Heart left ventricle (tissue), 16 donors: ENCODE measurements at places on chromosomes 1 and 21. TPM values are rescaled to one million over a fixed set of nuclear protein-coding genes. Genes with fewer than 3 reads are reported as not detected.

The PRRX1 gene
- polyA plus RNA-seq = 27.7 TPM

The TIE1 gene
- polyA plus RNA-seq = 25.1 TPM

The OR2T8 gene
- polyA plus RNA-seq = not detected

The EDN2 gene
- polyA plus RNA-seq = 2.6 TPM

The ADAMTS5 gene
- 2.7 TPM for polyA plus RNA-seq

The CAMSAP2 gene
- polyA plus RNA-seq = 16.9 TPM

DNA sequence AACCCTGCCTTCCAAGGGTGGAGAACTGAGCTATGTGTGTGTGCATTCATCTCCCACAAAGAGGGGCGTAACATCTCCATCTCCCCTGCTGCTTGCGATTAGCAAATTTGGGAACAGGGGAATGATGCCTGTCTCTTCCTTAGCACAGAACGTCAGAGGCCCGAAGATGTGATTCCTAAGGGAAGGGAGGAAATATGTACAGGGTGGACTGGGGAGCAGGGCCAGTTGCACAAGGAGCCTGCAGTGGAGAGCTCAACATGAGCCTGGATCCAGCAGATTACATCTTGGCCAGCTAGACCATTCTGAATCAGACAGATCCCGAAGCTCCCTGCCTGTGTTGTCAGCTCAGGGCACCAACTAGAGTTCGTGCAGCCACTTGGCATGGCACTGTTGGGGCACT lies 118.1 kb downstream of the NGF start:
- peak overlapping the region; percentile 48 for H3K27ac ChIP-seq
- no peak overlapping the region for H3K4me3 ChIP-seq
- H3K4me1 ChIP-seq = peaks cover 19% of the 10 kb centered on the region
- no peaks in the 10 kb centered on the region for H3K27me3 ChIP-seq

DNA sequence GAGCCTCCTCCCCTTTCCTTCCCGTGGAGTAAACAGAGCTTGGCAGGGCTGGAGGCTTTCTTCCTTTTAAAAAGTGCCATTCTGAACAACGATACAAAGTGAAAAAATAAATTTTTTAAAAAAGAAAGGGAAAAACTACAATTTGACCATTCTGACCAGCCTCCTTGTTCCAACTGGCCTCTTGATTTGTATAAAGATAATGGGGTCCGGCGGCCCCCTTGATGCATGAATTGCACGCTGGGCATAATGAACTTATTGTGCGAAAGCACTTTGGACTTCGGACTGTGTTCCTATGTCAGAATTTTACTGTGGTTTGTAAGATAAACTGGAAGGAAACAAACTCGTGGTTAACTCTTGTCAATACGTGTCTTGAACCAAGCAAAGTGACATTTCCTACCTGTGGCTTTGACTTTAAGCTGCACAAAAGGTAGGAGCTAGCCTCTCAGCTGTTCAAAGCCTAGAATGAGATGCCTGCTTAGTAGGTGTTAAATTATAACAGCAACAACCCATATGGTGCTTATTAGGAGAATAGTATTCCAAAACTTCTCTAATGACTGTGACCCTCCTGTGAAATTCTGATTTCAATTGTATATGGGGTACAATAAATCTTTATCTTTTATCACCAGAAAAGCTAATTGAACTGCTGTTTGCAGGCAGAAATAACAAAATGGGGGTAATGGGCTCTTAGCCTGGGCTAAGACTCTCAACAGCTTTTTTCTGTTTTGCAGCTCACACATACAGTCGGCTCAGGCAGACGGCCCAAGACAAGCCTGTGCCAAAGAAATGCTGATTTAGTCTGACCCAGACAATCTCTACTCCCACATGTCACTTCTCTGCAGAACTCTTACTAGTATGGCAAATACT lies 9.3 kb downstream of the IRF2BP2 start:
- H3K4me3 ChIP-seq = peak overlapping the region; percentile 46
- no peaks in the 10 kb centered on the region for H3K36me3 ChIP-seq
- DNase-seq = peak; percentile 60
- H3K4me1 ChIP-seq = peaks cover 35% of the 10 kb centered on the region
- H3K27me3 ChIP-seq = no peaks in the 10 kb centered on the region

- no peaks in the 10 kb centered on the region for H3K36me3 ChIP-seq
- no peak overlapping the region for H3K27ac ChIP-seq
- no peak overlapping the region for H3K4me3 ChIP-seq
- no peaks in the 10 kb centered on the region for H3K27me3 ChIP-seq
- no peak for DNase-seq
Measured at GRCh38 chr1:230891413-230891812, 23.1 kb upstream of the C1orf198 start.

GRCh38 chr1:114100148-114100547 lies 53.5 kb downstream of the SYT6 start:
- no peak overlapping the region for H3K4me3 ChIP-seq
- no peaks in the 10 kb centered on the region for H3K4me1 ChIP-seq

DNA sequence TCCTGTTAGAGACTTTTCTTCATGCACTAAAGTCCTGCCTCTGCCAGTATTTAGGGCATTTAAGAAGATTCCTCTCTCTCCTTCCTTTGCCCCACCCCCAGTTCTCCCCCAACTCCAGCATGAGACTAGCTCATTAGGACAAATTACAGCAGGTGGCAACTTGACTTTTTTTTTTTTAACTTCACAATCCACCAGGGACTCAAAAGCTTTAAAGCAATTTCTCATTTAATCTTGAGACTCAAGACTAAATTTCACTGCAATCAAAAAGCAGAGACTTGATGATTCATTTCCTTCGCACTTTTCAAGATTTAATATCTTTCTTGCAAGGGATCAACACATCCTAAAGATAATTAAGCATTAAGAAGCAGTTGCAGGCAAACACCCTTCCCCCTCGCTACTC lies 74.9 kb downstream of the WLS start:
- H3K4me1 ChIP-seq = no peaks in the 10 kb centered on the region
- H3K36me3 ChIP-seq = peaks cover 49% of the 10 kb centered on the region
- H3K27me3 ChIP-seq = no peaks in the 10 kb centered on the region
- H3K27ac ChIP-seq = no peak overlapping the region
- DNase-seq = no peak
- no peak overlapping the region for H3K4me3 ChIP-seq

DNA sequence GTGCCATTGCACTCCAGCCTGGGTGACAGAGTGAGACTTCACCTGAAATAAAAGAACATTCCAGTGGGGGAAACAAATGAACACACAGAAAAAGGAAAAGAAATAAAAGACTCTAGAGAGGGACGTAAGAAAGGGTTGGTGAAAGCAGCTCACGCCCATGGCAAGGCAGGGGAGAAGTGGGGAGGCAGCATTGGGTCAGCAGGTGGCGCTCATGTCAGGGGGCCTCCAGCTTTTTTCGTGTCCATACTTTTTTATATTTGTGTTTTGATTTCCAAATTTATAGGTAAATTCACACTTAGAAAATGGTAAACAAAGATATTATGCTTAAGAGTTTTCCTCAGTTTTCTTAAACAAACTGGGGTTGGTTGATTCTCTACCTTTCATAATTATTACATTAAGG lies 45.5 kb downstream of the VPS13D start:
- H3K4me3 ChIP-seq = no peak overlapping the region
- H3K27me3 ChIP-seq = no peaks in the 10 kb centered on the region
- DNase-seq = no peak

GRCh38 chr21:27673581-27673980 lies 706.7 kb upstream of the ADAMTS5 start:
- H3K4me3 ChIP-seq = no peak overlapping the region
- H3K27ac ChIP-seq = no peak overlapping the region
- H3K4me1 ChIP-seq = no peaks in the 10 kb centered on the region
- no peaks in the 10 kb centered on the region for H3K27me3 ChIP-seq

DNA sequence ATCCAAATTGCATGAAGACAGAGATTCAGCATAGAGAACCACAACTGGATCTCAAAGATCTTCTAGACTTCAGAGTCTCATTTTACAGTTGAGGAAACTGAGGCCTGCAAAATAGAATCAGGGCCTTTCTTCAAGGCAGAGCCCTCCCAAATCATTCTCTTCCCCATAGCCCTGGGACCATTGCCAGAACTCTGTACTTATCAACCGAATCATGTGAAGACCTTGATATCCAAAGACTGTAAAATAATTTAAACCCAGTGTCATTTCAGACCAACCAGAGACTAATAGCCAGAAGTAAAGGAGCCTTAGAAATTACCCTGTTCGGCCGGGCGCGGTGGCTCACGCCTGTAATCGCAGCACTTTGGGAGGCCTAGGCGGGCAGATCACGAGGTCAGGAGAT lies 90.1 kb downstream of the DTL start:
- no peaks in the 10 kb centered on the region for H3K4me1 ChIP-seq
- no peak for DNase-seq
- no peak overlapping the region for H3K4me3 ChIP-seq
- no peaks in the 10 kb centered on the region for H3K36me3 ChIP-seq

DNA sequence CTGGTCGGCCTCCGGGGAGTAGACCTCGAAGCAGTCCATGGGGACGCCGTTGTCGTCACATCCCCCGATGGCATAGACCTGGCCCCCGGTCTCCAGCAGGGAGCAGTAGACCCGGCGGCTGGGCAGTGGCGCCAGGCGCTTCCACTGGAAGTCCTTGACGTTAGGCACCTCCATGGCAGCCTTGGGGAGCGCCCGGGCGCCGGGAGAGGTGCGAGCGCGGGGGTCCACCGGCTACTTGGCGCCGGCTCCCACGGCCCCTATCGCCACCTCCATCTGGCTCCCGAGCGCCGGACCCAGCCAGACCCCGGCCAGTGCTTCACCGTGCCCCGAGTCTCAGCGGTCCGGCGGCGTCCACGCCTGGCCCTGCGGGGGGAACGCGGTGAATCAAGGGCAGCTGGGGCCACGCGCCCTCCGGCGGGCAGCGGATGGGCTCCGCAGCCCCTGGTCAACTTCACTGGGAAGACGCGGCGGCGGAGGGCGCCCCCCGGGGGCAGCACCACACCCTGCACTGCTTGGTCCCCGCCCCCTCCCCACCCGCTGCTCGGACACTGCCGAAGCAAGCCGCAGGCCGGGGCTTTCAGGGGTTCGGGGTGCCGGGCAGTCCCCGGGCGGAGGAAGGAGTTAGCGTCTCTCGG lies 13.2 kb downstream of the KLHDC8A start:
- H3K4me1 ChIP-seq = peaks cover 9% of the 10 kb centered on the region
- DNase-seq = no peak
- peak overlapping the region; percentile 21 for H3K4me3 ChIP-seq
- no peaks in the 10 kb centered on the region for H3K36me3 ChIP-seq

- no peaks in the 10 kb centered on the region for H3K4me1 ChIP-seq
- no peak overlapping the region for H3K27ac ChIP-seq
- H3K36me3 ChIP-seq = no peaks in the 10 kb centered on the region
- H3K4me3 ChIP-seq = no peak overlapping the region
- DNase-seq = no peak
Measured at GRCh38 chr21:38858026-38858811, 52.5 kb downstream of the ETS2 start.

- no peak overlapping the region for H3K27ac ChIP-seq
- no peak for DNase-seq
- H3K4me3 ChIP-seq = no peak overlapping the region
- peaks cover 24% of the 10 kb centered on the region for H3K4me1 ChIP-seq
- H3K36me3 ChIP-seq = no peaks in the 10 kb centered on the region
- peaks cover 27% of the 10 kb centered on the region for H3K27me3 ChIP-seq
Measured at GRCh38 chr1:231163830-231164427, 2.1 kb downstream of the TRIM67 start.

DNA sequence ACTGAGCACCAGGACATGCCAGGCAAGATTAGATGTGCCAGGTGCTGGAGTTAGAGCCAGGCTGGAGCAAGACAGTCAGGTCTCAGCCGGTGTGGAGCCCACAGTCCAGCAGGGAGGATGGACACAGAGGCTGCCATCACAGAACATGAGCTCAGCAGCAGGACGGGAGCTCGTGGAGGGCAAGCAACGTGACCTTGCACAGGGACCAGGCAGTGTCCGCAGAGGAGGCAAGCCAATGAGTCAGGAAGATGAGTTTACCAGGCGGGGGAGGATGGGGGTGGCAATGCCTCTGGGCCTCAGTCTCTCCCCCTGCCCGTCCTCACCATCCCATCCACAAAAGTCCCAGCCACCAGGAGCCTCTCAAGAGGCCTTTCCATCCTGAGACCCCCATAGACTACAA lies 20.7 kb upstream of the ZC3H12A start:
- no peak for DNase-seq
- H3K36me3 ChIP-seq = no peaks in the 10 kb centered on the region
- no peaks in the 10 kb centered on the region for H3K27me3 ChIP-seq
- peaks cover 16% of the 10 kb centered on the region for H3K4me1 ChIP-seq

DNA sequence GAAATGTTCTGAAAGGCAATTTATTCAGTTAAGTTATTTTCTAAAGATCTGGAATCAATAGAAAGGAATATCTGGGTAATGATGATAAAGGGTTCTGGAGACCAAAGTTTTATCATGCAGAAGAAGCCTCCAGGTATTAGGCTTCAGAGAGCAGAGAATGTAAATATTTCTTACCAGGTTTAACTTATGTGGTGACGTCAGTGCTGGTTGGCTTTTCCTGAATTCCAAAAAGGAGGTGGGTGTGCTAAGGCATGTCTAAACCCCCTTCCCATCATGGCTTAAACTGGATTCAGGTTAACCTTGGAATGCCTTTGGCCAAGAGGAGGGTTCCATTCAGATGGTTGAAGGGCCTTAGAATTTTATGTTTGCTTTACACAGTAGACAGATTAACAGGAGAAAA lies 829.9 kb downstream of the NCAM2 start:
- H3K36me3 ChIP-seq = no peaks in the 10 kb centered on the region
- H3K4me3 ChIP-seq = no peak overlapping the region
- no peak for DNase-seq
- H3K27me3 ChIP-seq = no peaks in the 10 kb centered on the region
- no peak overlapping the region for H3K27ac ChIP-seq

DNA sequence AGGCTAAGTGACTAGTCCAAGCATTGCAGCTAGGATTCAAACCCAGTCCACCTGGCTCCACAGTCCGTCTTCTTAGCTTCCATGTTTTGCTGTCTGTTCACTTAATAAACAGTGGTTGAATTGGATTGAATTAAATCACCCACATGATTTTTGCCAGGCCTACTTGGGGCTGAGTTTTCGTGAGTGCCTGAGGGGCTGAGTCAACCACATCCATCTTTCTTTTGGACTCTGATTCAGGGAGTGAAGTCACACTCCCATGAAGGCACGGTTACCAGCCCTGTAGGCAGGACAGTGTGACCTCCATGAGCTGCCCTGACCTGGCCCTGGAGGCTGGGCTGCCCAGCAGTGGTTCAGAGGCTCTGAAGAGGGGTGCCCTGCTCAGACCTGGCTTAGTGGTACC lies 123.7 kb downstream of the ACTL8 start:
- H3K4me1 ChIP-seq = peaks cover 19% of the 10 kb centered on the region
- no peak for DNase-seq
- no peaks in the 10 kb centered on the region for H3K27me3 ChIP-seq
- no peak overlapping the region for H3K27ac ChIP-seq
- no peak overlapping the region for H3K4me3 ChIP-seq

- H3K27ac ChIP-seq = no peak overlapping the region
- no peaks in the 10 kb centered on the region for H3K36me3 ChIP-seq
- H3K4me3 ChIP-seq = no peak overlapping the region
- H3K4me1 ChIP-seq = peaks cover 12% of the 10 kb centered on the region
- no peaks in the 10 kb centered on the region for H3K27me3 ChIP-seq
Measured at GRCh38 chr1:234617131-234617985, 7.4 kb upstream of the IRF2BP2 start.

DNA sequence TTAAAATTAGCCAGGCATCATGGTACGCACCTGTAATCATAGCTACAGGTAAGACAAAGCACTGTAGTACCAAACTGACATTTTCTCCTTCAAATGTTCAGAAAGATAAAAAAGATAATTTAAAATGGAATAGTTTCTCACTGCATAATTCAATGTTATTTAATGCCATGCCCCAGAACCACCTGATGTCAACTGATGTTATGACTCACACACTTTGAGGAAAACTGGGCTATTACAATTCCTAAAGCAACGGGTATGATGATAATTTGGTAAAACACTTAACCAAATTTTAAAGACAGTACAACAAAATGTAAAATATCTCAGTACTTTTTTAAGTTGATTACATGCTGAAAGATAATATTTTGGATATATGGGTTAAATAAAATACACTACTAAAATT lies 22.9 kb upstream of the PLEKHO1 start:
- H3K36me3 ChIP-seq = peaks cover 16% of the 10 kb centered on the region
- no peak overlapping the region for H3K4me3 ChIP-seq
- H3K4me1 ChIP-seq = no peaks in the 10 kb centered on the region
- H3K27ac ChIP-seq = no peak overlapping the region
- DNase-seq = no peak
